ENCODE measurements at places on chromosomes 11 and 22. TPM values are rescaled to one million over a fixed set of nuclear protein-coding genes. Genes with fewer than 3 reads are reported as not detected.

The DDI1 gene
- not detected for total RNA-seq

DNA sequence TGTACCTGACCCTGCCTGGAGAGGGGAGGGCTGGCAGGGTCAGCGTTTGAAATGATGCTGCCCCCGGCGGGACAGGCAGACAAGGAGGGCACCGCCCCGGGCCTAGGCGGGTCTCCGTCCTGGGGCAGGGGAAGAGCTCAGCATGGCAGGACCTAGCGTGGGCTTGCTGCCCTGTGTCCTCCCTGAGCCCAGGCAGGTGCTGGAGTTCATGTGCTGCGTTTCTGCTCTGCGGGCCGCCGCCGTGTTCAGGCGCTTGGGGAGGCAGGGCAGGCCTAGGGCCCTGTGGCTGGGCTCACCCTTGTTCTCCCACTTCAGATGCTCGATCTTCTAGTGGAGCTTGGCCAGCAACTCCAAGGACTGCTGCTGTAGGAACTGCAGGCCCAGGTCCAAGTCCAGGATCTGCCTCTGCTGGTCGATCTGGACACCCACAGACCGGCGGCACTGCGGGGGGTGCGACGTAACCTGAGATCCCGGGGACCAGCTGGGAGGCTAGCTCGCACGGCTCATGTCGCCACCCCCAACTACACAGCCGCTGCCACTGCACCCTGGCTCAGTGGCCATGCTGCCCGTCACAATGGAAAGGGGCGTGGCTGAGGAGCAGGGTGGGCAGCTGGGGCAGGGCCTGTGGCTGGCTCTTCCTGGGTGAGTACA is 84.4 kb downstream of the MED15 start:
- no peak for DNase-seq

DNA sequence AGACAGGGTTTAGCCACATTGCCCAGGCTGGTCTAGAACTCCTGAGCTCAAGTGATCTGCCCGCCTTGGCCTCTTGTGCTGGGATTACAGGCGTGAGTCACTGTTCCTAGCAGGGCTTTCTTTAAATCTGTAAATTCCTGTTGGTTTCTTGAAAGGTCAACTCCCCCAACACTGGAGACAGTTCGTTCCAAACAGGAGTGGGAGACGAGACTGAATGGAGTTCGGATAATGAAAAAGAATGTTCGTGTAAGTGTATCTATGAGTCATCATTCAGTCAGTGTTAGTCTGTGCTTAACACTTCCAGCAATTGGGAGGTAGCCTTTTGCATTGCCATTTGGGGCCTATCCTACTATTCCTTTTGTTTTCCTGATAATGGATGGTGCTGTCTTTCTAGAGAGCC is 10.0 kb upstream of the BACE1-AS start:
- DNase-seq: no peak

DNA sequence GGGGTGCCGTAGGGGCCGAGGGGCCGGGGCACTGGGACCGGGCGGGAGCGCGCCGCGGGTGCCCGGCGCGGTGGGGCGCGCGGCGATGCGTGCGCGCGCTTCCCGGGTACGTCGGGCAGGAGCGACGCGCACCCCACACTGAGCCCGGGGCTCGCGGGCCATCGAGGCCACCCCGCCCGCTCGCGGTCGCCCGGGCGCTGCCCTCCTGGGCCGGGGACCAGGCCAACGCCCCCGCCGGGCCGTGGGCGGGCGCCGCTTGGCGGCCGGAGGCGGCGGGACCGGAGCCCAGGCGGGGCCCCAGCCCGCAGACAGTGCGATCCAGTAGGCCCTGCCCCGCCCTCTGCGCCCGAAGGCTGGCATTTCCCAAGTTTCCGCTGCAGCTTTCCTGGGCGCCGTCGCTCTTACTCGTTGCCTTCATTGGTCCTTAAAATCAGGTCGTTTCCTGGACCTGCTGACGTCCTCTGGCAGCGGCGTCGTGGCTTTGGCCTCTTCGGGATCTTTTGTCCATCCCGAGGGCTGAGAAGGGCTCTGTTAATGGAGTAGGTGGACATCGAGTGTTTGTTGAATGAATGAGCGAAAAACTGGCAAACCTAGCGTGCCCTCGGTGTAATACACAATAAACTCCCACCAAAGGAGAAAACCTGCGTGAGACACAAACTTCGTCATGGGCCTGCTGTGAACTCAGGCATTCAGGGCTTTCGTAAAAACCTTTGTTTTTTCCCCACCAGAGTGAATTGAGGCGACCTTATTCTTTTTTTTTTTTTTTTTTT is 638 bp downstream of the PARVA start:
- no peak for DNase-seq

The RAB3IL1 gene
- total RNA-seq: 23.2 TPM

All from ascending aorta (tissue), 2 donors.